Vein endothelial cell (primary cell): ENCODE measurements at places on chromosomes 3 and 15. TPM values are rescaled to one million over a fixed set of nuclear protein-coding genes. Genes with fewer than 3 reads are reported as not detected.

The CHRM5 gene
- total RNA-seq = not detected in 2 replicates

The NPAP1 gene
- total RNA-seq = not detected in 2 replicates

The DISP2 gene
- total RNA-seq = under 0.01 and 0.10 TPM in 2 replicates

The ACTR8 gene
- total RNA-seq = 27.4 and 36.1 TPM in 2 replicates

The CCDC39 gene
- 0.10 TPM in 1 of 2 replicates, not detected in the other for total RNA-seq

The OR5K1 gene
- total RNA-seq = not detected in 2 replicates

The PRR23C gene
- not detected in 2 replicates for total RNA-seq

The CRYGS gene
- total RNA-seq = 1.3 TPM in 2 replicates

The EPHB1 gene
- total RNA-seq = 3.3 and 3.6 TPM in 2 replicates

The MYL3 gene
- total RNA-seq = not detected in 2 replicates

The CLDN1 gene
- 0.48 and 1.3 TPM in 2 replicates for total RNA-seq

The SCAANT1 gene
- not detected in 2 replicates for total RNA-seq

The CFAP20DC gene
- 1.2 and 1.3 TPM in 2 replicates for total RNA-seq

The CLEC3B gene
- 1.4 and 2.6 TPM in 2 replicates for total RNA-seq

The GPD1L gene
- 9.5 and 11.3 TPM in 2 replicates for total RNA-seq

The ATP13A4 gene
- under 0.01 TPM in 2 replicates for total RNA-seq

The GOLGA8M gene
- total RNA-seq = 1.6 TPM in 1 of 2 replicates, not detected in the other

The MLH1 gene
- 37.6 and 44.4 TPM in 2 replicates for total RNA-seq

The STRA6 gene
- 0.10 and 0.65 TPM in 2 replicates for total RNA-seq

The CCR4 gene
- total RNA-seq = 0.10 TPM in 1 of 2 replicates, not detected in the other

The CD200R1 gene
- total RNA-seq = not detected in 2 replicates

The ANKUB1 gene
- total RNA-seq = not detected in 2 replicates

The CCDC9B gene
- 15.2 and 15.7 TPM in 2 replicates for total RNA-seq

The KCNMB3 gene
- total RNA-seq = 2.3 and 4.2 TPM in 2 replicates

The CX3CR1 gene
- total RNA-seq = not detected in 2 replicates

The GABRR3 gene
- total RNA-seq = not detected in 2 replicates

The FANCD2OS gene
- total RNA-seq = not detected in 2 replicates

The OR5K2 gene
- total RNA-seq = not detected in 2 replicates

The KLHL40 gene
- not detected in 2 replicates for total RNA-seq

The GOLGA8K gene
- 0.48 and 0.65 TPM in 2 replicates for total RNA-seq

The RASGRF1 gene
- total RNA-seq = not detected in 2 replicates

The INAFM2 gene
- 15.0 and 19.6 TPM in 2 replicates for total RNA-seq

The SPSB4 gene
- total RNA-seq = not detected in 2 replicates

The CTXN2 gene
- not detected in 2 replicates for total RNA-seq

The MAPK6 gene
- total RNA-seq = 36.6 and 54.3 TPM in 2 replicates

The ADIPOQ gene
- not detected in 2 replicates for total RNA-seq

The PTH1R gene
- 0.48 and 0.65 TPM in 2 replicates for total RNA-seq

The MOBP gene
- 0.19 and 0.65 TPM in 2 replicates for total RNA-seq

The DOCK3 gene
- under 0.01 and 0.19 TPM in 2 replicates for total RNA-seq

The CKMT1B gene
- not detected in 2 replicates for total RNA-seq

The SAXO2 gene
- total RNA-seq = 0.33 and 1.8 TPM in 2 replicates

The ITGA11 gene
- total RNA-seq = 2.4 and 2.6 TPM in 2 replicates

The SCG5 gene
- total RNA-seq = 0.57 and 2.0 TPM in 2 replicates

The VIPR1 gene
- total RNA-seq = 0.96 and 2.0 TPM in 2 replicates

The TSPAN3 gene
- 242 and 315 TPM in 2 replicates for total RNA-seq

The PROK2 gene
- not detected in 2 replicates for total RNA-seq

The CPNE4 gene
- not detected in 2 replicates for total RNA-seq

The ISLR2 gene
- not detected in 2 replicates for total RNA-seq

The HESX1 gene
- 0.33 and 0.67 TPM in 2 replicates for total RNA-seq
